ENCODE measurements at places on chromosomes 1 and 21. TPM values are rescaled to one million over a fixed set of nuclear protein-coding genes. Genes with fewer than 3 reads are reported as not detected.

DNA sequence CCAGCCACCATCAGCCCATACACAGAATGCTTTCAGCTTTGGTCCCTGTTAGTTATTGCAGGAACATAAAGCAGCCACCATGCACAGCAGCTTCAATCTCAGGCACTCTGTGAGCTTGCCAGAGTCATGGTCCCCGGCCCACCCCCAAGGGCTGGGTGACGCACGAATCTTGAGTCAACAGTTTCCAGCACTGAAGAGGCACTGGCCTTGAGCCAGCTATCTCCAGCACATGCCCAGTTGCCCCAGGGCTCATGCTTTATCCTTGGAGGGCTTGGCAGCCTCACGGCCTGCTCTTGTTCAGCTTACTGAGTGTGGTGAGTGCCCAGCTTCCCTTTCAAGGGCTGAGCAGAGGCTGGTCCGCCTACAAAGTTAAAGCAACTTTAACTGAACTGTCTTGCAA lies 200.7 kb upstream of the RAB4A start:
- peak; percentile 84 for DNase-seq

- DNase-seq, result peak; percentile 30
Observed at GRCh38 chr1:170511038-170511437, 20.9 kb upstream of the GORAB start.

GRCh38 chr1:26907071-26907917 lies 6.5 kb downstream of the NR0B2 start:
- DNase-seq, result no peak

The RIMKLA gene
- 1.4 TPM for total RNA-seq

The ATP6V0B gene
- 27.6 TPM for total RNA-seq

All from tongue (tissue), 3 donors.